ENCODE measurements at places on chromosomes 12 and 14. TPM values are rescaled to one million over a fixed set of nuclear protein-coding genes. Genes with fewer than 3 reads are reported as not detected.

The SERPINA10 gene
- not detected for total RNA-seq

The SLC5A8 gene
- not detected for total RNA-seq

The SLCO1C1 gene
- total RNA-seq = not detected

The IL31 gene
- not detected for total RNA-seq

The OTOGL gene
- total RNA-seq = not detected

The C3AR1 gene
- 1.6 TPM for total RNA-seq
